ENCODE measurements at places on chromosomes 3 and 15. TPM values are rescaled to one million over a fixed set of nuclear protein-coding genes. Genes with fewer than 3 reads are reported as not detected.

DNA sequence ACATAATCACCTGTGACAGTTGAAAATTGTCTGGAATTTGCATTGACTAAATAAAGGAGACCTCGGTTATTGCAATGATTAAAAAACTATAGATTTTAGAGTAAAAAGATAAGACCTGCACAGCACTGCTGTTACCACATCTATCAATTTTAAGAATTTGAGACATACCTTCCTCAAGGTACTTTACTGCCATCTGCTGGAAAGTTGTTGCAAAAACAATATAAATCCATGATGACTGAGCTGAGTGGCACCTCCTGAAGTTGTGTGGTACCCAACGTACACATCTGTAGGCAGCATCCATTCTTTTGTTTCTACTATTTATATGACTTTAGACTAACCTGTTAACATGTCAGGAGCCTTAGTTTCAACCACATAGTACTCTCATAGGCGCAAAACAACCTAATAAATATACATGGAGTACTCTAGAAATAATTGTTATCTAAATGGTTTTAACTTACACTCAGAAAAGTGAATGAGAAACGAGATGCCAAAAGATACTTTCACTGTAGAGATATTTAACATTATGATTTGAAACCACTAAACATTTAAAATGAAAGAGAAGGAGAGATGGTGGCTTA is 106.7 kb downstream of the GHSR start:
- H3K4me1 ChIP-seq = no peaks in the 10 kb centered on the region
- no peak overlapping the region for H3K27ac ChIP-seq
- no peaks in the 10 kb centered on the region for H3K27me3 ChIP-seq
- peak; percentile 70 for DNase-seq

GRCh38 chr3:155809181-155809580 is 3.1 kb upstream of the C3orf33 start:
- H3K27ac ChIP-seq = no peak overlapping the region
- H3K27me3 ChIP-seq = no peaks in the 10 kb centered on the region
- no peaks in the 10 kb centered on the region for H3K36me3 ChIP-seq
- no peak overlapping the region for H3K4me3 ChIP-seq

DNA sequence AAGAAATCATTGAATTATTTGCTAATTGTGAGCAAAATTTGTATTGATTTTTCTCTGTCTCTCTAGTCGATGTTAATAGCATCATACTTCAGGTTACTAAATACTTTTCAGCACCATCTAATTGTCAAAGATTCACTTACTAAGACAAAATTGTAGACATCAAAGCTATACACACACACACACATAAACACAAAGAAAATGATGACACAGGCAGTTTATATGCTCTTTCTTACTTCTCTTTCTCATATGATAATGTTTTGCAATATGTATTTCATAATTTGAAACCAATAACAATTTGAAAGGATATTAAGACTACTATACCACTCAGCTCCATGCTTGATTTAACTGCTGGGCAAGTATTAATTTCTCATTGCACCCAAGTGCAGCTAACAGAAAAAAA is 406.2 kb downstream of the ROBO2 start:
- H3K36me3 ChIP-seq = no peaks in the 10 kb centered on the region
- no peaks in the 10 kb centered on the region for H3K27me3 ChIP-seq
- no peaks in the 10 kb centered on the region for H3K4me1 ChIP-seq
- no peak overlapping the region for H3K27ac ChIP-seq
- no peak overlapping the region for H3K4me3 ChIP-seq

DNA sequence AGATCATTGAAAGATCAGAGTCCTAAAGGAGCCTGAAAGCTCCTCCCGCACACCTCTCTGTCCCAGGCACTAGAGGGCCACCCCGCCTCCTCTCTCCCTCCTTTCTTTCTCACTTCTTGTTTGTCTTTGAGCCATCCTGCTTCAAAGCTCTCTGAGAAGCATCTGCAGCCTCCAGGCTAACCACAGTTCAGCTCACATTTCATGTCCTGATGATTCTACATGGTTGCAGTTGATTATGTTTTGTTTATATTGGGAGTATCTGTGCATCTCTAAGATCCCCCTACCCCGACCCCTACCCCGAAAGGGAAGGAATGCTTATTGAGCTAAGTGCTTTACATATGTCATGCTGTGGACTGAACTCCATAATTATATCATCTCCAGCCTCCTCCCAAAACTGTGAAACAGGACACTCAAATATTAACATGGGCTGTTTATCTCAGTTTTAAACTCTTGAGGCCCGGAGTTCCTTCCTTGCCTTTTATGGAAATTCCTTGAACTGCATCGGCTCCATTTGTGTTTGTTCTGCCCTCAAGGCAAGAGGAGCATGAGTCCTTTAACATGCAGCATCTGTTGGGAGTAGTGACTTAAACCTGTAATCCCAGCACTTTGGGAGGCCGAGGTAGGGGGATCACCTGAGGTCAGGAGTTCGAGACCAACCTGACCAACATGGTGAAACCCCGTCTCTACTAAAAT is 30.9 kb downstream of the MGLL start:
- DNase-seq = peak; percentile 90
- H3K4me1 ChIP-seq = peaks cover 31% of the 10 kb centered on the region
- H3K27me3 ChIP-seq = no peaks in the 10 kb centered on the region
- H3K36me3 ChIP-seq = peaks cover 5% of the 10 kb centered on the region
- no peak overlapping the region for H3K4me3 ChIP-seq

Gene C3orf18
- 6.8 TPM for total RNA-seq

Gene ITPKA
- total RNA-seq = 1.4 TPM

Gene FGF12
- not detected for total RNA-seq

GRCh38 chr3:151596940-151597339 is 136.1 kb upstream of the IGSF10 start:
- H3K4me3 ChIP-seq = no peak overlapping the region
- no peaks in the 10 kb centered on the region for H3K36me3 ChIP-seq
- H3K4me1 ChIP-seq = no peaks in the 10 kb centered on the region
- H3K27me3 ChIP-seq = no peaks in the 10 kb centered on the region
- DNase-seq = no peak

DNA sequence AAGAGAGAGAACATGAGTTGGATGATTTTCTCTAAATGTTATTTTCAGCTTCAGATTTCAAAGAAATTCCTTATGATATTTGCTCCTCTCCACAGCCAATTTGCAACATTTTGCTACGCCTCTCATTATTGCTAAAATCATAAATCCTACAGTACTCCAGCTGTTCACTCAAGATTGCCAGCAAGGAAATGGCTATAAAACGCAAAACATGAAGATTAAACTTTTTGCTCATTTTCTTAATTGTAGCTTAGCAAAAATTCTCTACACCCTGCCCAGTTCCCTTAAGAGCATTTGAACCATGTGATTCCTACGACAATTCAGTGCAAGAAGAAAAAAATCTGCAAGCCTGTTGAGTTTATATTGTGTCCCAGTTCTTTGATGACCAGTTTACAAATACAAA is 6.8 kb downstream of the CHRNA3 start:
- no peak overlapping the region for H3K27ac ChIP-seq
- no peaks in the 10 kb centered on the region for H3K36me3 ChIP-seq
- DNase-seq = no peak
- no peak overlapping the region for H3K4me3 ChIP-seq
- no peaks in the 10 kb centered on the region for H3K4me1 ChIP-seq

Gene LRTM1
- not detected for total RNA-seq

DNA sequence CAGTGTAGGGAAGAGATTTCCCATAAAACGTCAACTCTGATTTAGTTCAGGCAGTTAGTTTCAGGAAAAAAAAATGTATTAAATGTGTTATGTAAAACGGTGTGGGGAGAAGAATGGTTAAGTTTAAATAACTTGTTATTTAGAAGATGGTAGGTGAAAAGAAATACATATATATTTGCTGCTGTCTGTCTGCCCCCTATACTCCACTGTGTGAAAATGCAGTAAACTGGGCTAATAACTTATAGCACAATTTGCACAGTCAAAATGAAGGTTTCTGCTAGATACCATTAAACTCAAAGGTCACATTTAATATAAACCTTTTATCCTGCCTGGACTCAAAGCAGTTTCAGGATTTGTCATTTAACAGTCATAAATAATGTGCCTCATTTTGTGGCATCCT is 515.0 kb downstream of the FGF12 start:
- no peaks in the 10 kb centered on the region for H3K36me3 ChIP-seq
- H3K27ac ChIP-seq = no peak overlapping the region

Gene CCDC66
- total RNA-seq = 12.2 TPM

- H3K36me3 ChIP-seq = no peaks in the 10 kb centered on the region
- H3K27ac ChIP-seq = no peak overlapping the region
- no peaks in the 10 kb centered on the region for H3K4me1 ChIP-seq
Measured at GRCh38 chr15:60906146-60906674, 322.9 kb downstream of the RORA start.

DNA sequence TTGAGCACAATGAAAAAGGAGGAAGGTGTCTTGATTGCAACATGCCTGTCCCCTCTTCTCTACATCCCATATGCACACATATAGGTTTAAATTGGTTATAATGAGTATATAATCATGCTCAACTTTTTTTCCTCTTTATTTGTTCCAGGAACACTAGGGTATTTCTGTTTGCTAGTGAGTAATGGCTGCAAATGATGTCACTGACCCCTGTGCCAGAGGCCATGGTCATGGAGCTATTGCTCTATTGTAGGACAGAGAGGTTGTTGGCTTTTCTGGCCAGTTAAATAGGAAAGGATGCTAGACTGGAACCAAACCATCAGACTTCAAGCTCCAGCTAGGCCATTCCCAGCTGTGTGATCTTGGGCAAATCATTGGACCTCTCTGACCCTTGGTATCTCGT is 9.6 kb downstream of the ARHGEF3 start:
- peaks cover 6% of the 10 kb centered on the region for H3K4me1 ChIP-seq
- H3K27ac ChIP-seq = no peak overlapping the region
- H3K27me3 ChIP-seq = no peaks in the 10 kb centered on the region
- no peaks in the 10 kb centered on the region for H3K36me3 ChIP-seq
- DNase-seq = no peak
- no peak overlapping the region for H3K4me3 ChIP-seq

DNA sequence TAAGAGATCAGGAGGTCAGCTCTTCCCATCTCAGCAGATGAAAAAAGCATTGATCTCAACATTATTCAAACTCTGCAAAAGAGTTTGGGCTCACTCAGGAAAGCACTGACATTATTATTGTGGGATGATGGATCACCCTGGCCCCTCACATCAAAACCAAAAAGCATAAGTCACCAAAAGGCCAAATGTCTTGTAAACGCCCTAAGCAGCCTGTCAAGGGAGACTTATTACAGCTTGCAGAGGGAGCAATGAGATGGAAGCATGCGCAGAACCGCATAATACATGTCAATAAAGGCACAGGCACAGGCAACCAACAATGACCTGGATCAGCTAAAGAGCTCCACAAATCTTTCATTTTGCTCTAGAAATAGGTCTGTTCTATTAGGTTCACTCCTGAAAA is 4.6 kb downstream of the FSIP1 start:
- H3K4me1 ChIP-seq = peaks cover 4% of the 10 kb centered on the region
- no peak overlapping the region for H3K27ac ChIP-seq
- no peaks in the 10 kb centered on the region for H3K36me3 ChIP-seq
- DNase-seq = no peak
- no peaks in the 10 kb centered on the region for H3K27me3 ChIP-seq

Gene GOLGA6A
- not detected for total RNA-seq

GRCh38 chr3:46946856-46947545 is 29.5 kb downstream of the CCDC12 start:
- H3K4me1 ChIP-seq = peaks cover 13% of the 10 kb centered on the region
- H3K27me3 ChIP-seq = no peaks in the 10 kb centered on the region
- no peak overlapping the region for H3K4me3 ChIP-seq
- peak; percentile 31 for DNase-seq
- peaks cover 14% of the 10 kb centered on the region for H3K36me3 ChIP-seq

GRCh38 chr15:44298878-44299277 is 10.4 kb downstream of the GOLM2 start:
- H3K27me3 ChIP-seq = no peaks in the 10 kb centered on the region
- H3K4me3 ChIP-seq = no peak overlapping the region
- DNase-seq = no peak
- peaks cover 10% of the 10 kb centered on the region for H3K4me1 ChIP-seq
- no peak overlapping the region for H3K27ac ChIP-seq

GRCh38 chr3:129794311-129795185 is 99.0 kb downstream of the TMCC1 start:
- H3K4me3 ChIP-seq = no peak overlapping the region
- H3K27me3 ChIP-seq = no peaks in the 10 kb centered on the region
- no peak overlapping the region for H3K27ac ChIP-seq
- H3K36me3 ChIP-seq = no peaks in the 10 kb centered on the region
- peaks cover 4% of the 10 kb centered on the region for H3K4me1 ChIP-seq

DNA sequence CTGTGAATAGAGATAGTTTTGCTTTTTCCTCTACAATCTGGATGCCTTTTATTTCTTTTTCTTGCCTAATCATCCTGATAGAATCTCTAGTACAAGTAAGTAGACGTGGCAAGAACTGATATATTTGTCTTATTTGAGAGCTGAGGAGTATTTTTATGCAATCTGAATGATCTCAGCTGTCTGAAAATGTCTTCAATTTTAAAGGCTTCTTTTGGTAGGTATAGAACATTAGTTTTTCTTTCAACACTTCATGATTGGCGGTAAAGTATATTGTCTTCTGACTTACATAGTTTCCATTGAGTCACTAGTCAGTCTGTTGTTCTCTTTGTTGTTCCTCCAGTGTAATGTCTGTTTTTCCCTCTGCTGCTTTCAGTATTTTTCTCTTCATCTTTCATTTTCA is 31.3 kb downstream of the MGA start:
- DNase-seq = no peak
- H3K27me3 ChIP-seq = no peaks in the 10 kb centered on the region
- no peak overlapping the region for H3K27ac ChIP-seq

DNA sequence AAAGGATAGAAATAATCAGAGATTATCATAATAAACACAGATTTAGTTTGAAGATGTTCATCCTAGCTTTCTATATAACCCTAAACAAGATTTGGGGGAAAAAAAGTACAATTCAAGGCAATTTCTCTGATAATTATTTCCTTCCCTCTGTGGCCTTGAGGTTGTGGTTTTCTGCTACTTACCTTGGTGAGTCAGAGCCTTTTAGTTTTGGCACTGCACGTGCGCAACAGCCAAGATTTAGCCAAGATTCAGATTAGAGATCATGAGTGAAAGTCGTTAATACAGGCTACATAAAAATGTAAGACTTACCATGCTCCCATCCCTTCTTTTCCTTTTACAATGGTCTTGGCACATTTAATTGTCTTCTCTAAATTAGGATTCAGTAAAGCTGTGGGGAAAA is 6.7 kb downstream of the LYZL4 start:
- DNase-seq = no peak
- no peak overlapping the region for H3K27ac ChIP-seq
- H3K4me1 ChIP-seq = no peaks in the 10 kb centered on the region
- no peak overlapping the region for H3K4me3 ChIP-seq

Gene TTC23
- total RNA-seq = 29.8 TPM

Gene CLDN18
- not detected for total RNA-seq

- no peaks in the 10 kb centered on the region for H3K27me3 ChIP-seq
- H3K27ac ChIP-seq = no peak overlapping the region
- H3K36me3 ChIP-seq = peaks cover 3% of the 10 kb centered on the region
- no peak overlapping the region for H3K4me3 ChIP-seq
- no peak for DNase-seq
Measured at GRCh38 chr3:58529516-58530353, 7.3 kb downstream of the ACOX2 start.

DNA sequence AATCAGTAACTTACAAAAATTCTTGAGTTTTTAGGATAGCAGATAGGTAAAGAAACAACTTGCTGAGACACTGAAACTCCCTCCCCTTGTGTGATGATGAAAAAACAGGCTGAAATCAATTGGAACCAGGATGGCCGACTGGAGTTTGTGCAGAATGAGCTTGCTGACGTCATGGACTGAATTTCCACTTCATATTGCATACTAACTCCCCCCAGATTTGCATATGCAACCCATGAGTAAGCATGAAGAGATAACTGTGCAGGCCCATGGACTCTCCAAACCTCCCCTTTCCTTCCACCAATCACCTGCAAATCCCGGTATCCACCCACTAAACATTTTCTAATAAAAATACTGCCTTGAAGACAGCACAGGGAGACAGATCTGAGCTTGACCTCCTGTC is 82.0 kb upstream of the SCN5A start:
- peaks cover 6% of the 10 kb centered on the region for H3K4me1 ChIP-seq
- H3K4me3 ChIP-seq = no peak overlapping the region
- peak; percentile 61 for DNase-seq
- H3K27me3 ChIP-seq = no peaks in the 10 kb centered on the region
- no peak overlapping the region for H3K27ac ChIP-seq

Data from IMR-90 (cell line).